NCI-H1417 treated with DMSO at 0.1 percent for 48 hours (cell line): ENCODE measurements at places on chromosomes 2 and 18.

DNA sequence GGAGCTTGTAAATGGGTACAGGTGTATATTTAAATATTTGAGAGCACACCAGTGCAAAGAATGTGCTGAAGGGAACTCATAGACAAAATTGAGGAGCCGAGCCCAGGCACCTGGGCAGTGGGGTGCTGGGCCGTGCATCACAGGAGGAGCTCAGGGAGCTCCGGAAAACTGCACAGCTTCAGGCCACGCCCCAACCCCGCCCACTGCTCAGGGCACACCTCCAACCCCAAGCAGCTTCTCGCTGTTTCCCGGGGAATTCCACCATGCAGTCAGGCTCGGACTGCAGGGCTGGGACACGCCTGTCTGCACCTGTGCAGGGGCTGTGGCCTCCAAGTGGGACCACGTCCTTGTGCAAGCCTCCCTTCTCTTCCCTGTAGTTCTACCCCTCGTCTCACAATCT is 243.0 kb downstream of the HDAC4 start:
- DNase-seq, result no peak

DNA sequence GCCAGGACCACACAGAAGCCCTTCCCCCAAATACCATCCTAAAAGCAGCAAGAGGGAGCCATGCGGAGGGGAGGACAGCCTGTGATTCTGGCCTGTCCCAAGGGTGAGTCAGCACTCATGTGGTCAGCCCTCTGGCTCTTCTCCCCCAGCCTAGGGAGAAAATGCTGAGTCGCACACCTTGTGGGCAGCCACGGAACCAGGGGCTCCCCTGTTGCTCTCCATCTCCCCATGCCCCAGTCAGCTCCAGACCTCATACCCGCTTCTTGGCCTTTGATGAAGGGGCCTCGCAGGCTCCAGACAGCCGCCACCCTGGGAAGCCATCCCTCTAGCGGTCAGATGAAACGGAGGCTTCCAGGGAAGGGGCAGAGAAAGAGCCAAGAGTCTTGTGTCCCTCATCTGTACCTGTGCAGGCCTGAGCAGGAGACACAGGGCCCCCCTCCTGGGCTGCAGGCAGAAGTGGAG is 181.3 kb upstream of the SIX2 start:
- DNase-seq, result no peak

DNA sequence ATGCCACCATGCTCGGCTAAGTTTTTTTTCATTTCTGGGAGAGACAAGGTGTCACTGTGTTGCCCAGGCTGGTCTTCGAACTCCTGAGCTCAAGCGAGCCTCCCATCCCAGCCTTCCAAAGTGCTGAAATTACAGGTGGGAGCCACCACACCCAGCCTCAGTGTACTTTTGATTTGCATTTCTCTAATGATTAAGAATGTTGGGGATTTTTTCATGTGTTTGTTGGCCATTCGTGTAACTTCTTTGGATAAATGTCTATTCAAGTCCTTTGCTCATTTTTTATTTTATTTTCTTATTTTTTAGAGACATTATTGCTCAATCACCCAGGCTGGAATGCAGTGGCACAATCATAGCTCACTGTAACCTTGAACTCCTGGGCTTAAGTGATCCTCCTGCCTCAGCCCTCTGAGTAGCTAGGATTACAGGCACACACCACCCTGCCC is 73.1 kb downstream of the TMEM185B start:
- DNase-seq, result no peak

DNA sequence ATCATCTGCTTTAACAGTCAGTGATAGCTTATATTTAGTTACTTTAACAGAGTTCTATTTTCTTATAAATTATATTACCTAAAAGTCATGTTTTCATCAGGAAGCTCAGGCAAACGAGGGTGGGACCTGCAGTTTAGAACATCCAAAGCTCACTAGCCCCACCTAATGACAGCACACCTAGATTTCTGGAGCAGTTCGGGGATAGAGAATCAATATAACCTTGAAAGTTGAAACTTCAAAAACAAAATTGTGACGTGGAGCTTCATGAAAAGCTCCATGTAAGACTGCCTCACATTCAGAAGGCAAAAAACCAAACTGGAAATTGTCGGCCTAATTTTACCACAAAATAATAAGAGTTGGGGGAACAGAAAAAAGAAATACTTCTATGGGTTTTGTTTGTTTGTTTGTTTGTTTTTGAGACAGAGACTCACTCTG is 185.9 kb upstream of the CCDC150 start:
- DNase-seq, result peak; percentile 2

- DNase-seq, result peak; percentile 37
Measured at GRCh38 chr2:230327418-230328154, 593 bp downstream of the SP140L start.

DNA sequence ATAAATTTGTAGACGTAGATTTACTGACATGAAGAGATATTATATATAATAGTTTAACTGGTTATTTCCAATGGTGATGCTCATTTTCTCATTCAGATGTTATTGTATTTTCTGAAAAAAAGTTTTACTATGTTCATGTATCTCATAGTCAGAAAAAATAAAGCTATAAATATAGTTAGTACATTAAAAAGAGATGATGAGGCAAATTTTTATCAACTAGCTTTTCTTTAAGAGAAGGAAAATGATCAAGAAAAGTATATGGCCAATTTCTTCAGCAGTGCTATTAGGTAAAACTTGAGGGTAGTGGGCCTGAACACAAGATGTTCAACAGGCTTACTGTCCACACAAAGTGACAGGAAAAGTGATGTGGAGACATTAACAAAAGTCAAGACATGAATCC is 11.7 kb downstream of the TTC21B start:
- DNase-seq, result no peak

DNA sequence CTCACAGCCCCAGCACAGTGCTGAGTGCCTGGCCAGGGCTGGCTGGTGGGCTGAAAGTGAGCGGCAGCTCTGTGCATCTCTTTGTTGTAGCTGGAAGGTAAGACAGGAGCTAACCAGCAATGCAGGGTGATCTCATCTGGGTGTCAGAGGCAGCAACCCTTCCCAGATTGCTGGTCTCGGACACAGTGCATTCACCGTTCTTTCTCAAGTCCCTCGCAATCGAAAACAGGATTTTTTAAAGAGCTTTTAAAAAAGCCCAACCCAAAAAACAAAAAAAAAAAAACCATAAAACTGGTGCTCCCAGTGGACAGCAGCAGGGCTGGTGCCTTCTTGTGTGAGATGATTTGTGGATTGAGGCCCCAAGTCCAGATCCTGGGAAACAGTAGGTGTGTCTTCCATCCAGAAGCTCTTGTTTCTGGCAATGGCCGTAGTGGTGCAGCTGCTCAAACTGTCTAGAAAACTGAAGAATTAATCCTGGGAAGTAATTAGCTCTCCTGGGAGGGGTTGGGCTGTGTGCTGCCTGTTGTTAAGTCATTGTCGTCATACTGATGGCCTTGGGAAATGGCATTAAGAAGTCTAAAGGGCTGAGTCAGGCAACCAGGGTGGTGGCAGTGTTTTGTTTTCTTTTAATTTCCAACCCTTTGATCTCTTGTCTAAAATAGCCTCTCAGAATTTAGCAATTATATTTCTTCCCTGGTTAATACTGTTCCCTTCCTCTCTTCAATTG is 156.7 kb downstream of the KLHL29 start:
- DNase-seq, result peak; percentile 54

GRCh38 chr2:144826105-144826504 is 306.2 kb upstream of the ZEB2 start:
- no peak for DNase-seq

GRCh38 chr2:219526320-219527075 is 12.2 kb downstream of the ASIC4 start:
- DNase-seq, result no peak

DNA sequence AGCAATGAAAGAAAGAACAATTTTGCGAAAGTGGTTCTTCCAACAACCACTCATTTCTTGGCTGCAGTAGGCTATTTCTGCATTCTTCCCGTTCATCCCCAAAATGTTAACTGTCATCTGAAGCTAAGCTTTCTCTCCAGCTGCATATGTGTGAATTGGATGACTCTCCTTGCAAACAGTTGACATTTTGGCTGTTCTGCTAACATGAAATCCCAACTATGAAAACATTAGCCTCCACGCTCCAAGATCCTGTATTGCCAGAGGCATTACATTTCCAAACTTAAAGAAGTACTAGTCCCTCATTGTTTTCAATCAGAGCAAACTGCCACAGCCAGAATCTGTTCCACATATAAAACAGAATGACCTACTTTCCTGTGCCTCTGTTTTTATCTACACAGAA is 88.5 kb downstream of the TGIF1 start:
- no peak for DNase-seq

- no peak for DNase-seq
Measured at GRCh38 chr18:67239826-67240225, 276.7 kb downstream of the DSEL start.

- no peak for DNase-seq
Measured at GRCh38 chr2:199744724-199745123, 106.3 kb downstream of the FTCDNL1 start.

- DNase-seq, result no peak
Measured at GRCh38 chr2:34892766-34893165, 1293.7 kb upstream of the FAM98A start.

- no peak for DNase-seq
Measured at GRCh38 chr2:183383854-183384253, 259.6 kb downstream of the NUP35 start.

- DNase-seq, result no peak
Measured at GRCh38 chr2:176997792-176998169, 214.8 kb upstream of the HNRNPA3 start.

DNA sequence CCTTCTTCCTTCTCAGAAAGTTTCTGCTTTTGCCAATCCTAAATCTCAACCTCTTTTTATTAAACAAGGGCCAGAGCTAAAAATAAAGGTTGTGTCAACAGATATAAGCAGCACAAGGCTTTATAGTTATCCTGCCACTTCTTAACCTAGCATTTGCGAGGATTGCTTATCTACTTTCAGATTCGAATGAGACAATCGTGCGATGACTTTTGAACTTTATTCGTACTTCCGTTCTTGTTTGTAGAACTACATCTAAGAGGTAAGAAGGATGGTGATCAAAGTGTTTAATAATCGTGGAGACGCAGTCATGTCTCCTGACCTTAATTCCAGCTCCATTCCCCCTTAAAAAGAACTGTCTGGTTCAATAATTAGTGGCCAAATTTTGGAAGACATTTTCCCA is 578.6 kb downstream of the PIK3C3 start:
- DNase-seq, result no peak

GRCh38 chr2:232476791-232477190 is 10.8 kb downstream of the ECEL1 start:
- DNase-seq, result no peak

DNA sequence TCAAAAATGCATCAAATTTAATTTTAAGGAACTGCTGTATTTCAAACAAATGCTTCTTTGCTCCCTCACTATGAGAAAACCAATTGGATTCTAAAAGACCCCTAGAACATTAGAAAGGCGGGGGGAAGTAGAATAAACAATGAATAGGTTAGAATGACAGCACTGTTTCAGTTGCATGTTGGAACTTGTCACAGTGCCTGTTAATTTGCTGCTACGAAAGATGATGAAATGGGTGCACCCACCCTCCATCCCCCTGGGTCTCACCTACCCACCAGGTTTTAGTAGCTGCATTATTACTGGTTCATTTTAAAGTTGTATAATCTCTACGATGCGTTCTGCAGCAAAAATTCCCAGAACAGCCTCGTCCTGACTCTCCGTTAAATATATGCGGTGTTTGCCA is 193.0 kb upstream of the COPS8 start:
- no peak for DNase-seq

GRCh38 chr2:45300026-45300750 is 290.9 kb upstream of the SIX2 start:
- peak; percentile 19 for DNase-seq

- DNase-seq, result no peak
Measured at GRCh38 chr2:109162999-109163398, 34.0 kb downstream of the SH3RF3 start.

DNA sequence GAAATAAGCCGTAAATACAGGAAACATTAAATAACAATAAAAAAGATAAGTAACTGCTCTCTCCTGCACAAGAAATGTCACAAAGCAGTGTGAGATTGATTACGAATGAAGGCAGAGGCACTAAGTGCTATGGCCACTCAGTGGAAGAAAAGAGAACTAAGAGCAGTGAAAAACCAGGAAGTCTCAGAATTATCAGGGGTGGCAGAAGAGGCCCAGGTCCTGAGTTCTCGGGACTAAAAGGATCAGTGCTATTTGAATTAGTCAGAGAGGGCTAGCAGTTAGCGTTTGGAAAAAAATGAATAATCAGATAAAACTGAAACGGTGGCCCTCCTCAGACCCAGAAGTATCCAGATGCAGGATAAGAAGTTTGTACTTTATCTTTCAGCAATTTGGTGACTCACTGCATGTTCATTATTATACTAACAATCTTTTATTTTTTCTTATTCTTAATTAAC is 367.1 kb downstream of the ZEB2 start:
- no peak for DNase-seq

DNA sequence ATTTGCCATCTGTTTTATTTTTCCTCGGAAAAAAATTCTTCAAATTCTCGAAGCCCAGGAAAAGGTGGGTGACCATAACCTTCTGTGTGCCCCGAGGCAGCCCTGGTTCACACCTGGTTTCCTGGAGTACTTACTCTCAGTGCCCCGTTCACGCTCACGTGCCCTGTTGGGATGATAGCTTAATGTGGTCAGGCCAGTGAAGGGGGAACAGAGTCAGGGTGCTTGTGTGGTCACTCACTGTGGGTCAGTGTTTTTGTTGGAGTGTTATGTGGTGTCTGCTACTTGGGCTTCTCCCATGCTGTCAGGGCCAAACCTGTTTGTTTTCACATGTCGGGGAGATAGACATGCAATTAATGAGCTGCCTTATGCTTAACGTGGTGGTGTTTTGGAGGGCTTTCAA is 78.1 kb downstream of the MAP4K4 start:
- no peak for DNase-seq

GRCh38 chr18:23049698-23050373 is 85.4 kb upstream of the CABLES1 start:
- no peak for DNase-seq

- no peak for DNase-seq
Measured at GRCh38 chr2:207528980-207529329, 807 bp upstream of the CREB1 start.

- no peak for DNase-seq
Measured at GRCh38 chr18:75041586-75041985, 167.4 kb downstream of the PTGR3 start.

DNA sequence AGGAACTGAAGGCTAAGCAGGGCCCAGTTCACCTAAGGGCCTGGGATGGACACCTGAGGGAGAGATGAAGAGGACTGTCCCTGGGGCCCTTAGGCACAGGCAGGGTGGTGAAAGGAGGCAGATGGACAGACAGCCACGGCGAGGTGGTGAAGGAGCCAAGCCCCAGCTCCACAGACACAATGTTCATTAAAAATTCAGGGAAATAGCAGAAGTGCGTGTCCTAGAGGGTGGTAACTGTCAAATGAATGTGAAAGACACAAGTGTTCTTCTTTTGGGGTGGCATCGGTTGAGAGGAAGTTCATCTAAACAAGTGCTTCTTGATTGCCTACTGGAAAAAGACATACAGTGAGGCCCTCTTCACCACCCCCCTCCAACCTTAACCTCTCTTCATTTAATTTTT is 76.2 kb upstream of the SIX2 start:
- DNase-seq, result no peak

- DNase-seq, result no peak
Measured at GRCh38 chr2:157786663-157787363, 89.3 kb downstream of the ACVR1 start.
